Omental fat pad (tissue), 4 donors: ENCODE measurements at places on chromosomes 1 and 21. TPM values are rescaled to one million over a fixed set of nuclear protein-coding genes. Genes with fewer than 3 reads are reported as not detected.

Gene SRGAP2C
- 41.0 TPM for total RNA-seq

Gene ARTN
- 0.72 TPM for total RNA-seq

Gene CNKSR1
- 6.0 TPM for total RNA-seq

Gene TNFRSF4
- total RNA-seq: 2.9 TPM

Gene BCAN
- total RNA-seq: not detected

Gene OR2L3
- not detected for total RNA-seq

Gene TTLL10
- not detected for total RNA-seq

Gene CYP4X1
- 18.5 TPM for total RNA-seq

Gene FAM72A
- 5.3 TPM for total RNA-seq

Gene LRRC39
- 1.0 TPM for total RNA-seq

Gene DCST1
- not detected for total RNA-seq

Gene PDZK1IP1
- 25.2 TPM for total RNA-seq

Gene KRTAP21-2
- not detected for total RNA-seq

Gene BPNT1
- total RNA-seq: 14.7 TPM

Gene TAF13
- 29.6 TPM for total RNA-seq

DNA sequence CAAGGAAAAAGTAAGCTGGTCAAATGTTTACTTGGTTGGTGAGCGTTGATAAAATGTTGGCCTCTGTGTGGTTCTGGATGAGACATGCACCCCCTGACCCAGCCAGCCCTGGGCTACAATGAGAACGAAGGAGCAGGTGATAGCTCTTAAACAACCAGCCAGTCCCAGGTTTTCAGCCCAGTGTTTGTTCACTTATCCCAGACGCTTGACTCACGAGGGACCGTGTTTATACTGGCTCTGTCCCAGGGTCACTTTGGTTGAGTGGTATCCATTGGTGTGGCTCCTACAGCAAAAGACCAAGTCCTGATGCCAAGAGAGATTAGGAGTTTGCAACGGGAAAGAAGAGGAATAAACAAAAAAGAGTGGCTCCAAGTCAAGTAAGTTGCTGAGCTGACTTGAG is 86.9 kb downstream of the KCNJ15 start:
- no peak for DNase-seq

DNA sequence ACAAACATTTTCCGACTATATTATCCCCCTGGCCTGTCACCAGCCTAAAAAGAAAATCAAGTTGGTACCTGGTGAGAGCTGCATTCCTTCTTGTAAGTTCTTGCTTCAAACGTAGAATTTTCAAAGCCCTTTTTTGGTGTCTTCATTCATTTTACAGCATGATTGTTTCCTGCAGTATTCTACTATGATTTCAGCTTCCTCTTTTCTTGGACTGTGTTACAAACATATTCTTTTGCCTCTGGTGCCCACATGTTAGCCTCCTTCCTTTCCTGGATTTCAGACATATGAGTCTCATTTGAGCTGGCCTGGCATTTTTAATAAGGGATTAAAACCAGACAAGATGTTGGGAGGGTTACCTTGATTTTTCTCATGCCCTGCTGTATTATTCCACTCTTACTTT is 142.5 kb downstream of the PIGK start:
- DNase-seq: no peak

- DNase-seq: no peak
These were observed 19.5 kb downstream of the SZRD1 start for GRCh38 chr1:16386454-16387113.

DNA sequence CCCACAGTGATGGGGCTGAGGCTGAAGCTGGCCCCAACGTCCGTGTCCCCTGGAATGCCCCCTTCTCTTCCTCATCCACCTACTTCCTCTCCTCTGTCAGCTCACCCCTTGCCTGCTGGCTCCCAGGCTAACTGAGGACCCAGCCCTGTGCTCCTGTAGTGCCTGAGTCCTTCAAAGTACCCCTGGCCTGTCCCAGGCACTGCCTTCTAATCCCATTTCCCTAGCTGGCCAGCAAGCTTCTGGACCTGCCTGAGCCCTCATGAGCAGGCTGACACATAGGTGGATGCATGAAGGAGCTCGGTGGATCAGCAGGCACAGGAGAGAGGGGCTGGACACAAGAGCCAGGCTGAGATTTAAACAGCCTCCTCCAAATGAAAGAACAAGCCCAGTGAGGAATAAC is 650.8 kb downstream of the NPHP4 start:
- no peak for DNase-seq

- DNase-seq: no peak
These were observed 59.9 kb downstream of the SLC22A15 start for GRCh38 chr1:116036255-116036654.

DNA sequence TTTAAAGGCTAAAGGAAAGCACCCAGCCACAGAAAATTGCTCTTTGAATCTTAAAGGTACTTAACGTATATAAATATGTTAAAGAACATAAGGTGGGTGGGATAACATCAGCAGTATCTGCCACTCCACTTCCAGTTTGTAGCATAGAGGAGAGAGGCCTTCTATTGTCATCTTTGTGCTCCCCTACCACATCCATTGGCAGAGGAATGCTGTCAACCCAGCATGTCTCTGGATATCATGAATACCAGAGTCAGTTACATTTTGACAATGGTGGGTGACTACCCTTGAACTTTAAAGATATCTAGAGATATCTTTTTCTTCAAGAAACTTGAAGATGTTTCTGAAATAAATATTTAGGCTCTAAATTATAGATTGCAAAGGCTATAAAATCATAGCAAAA is 283.2 kb upstream of the LRRC7 start:
- DNase-seq: no peak

DNA sequence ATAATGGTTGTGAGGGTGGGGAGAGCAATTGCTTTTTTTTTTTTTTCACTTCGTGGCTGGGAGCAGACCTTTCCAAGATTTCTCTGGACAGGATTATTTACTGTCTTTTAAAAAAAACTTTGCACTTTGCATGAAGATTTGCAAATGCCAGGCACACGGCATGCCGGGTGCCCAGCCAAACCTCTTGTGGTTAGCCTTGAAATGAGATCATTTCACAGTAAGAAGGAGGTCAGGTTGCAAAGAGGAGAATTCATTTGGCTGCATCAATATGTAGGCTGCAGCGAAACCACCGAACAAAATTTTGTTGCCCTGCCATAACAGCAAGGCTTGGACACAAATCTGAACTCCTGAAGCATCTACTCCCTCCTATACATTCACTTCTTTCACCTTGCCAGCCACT is 36.5 kb upstream of the KCND3 start:
- no peak for DNase-seq

- no peak for DNase-seq
These were observed 20.4 kb downstream of the C21orf91 start for GRCh38 chr21:17798796-17799195.

DNA sequence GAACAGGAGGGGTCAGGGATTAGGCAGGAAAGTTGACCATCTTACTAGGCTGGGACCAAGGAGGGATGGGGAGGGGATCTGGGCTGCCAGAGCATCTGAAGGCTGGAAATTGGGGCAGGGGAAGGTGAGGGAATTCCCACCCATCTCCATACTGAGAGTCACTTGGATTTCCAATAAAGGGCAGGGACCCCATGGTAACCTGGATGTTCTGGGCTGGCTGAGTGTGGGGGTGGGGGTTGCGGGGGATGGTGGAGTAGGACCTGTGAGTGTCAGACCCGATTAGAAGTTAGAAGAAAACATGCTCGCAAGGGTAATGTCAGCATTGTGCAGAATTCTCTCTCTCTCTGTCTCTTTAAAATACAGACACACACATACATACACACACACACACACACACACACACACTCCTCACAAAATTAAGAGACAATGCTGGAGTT is 40.0 kb upstream of the EPS15 start:
- no peak for DNase-seq

DNA sequence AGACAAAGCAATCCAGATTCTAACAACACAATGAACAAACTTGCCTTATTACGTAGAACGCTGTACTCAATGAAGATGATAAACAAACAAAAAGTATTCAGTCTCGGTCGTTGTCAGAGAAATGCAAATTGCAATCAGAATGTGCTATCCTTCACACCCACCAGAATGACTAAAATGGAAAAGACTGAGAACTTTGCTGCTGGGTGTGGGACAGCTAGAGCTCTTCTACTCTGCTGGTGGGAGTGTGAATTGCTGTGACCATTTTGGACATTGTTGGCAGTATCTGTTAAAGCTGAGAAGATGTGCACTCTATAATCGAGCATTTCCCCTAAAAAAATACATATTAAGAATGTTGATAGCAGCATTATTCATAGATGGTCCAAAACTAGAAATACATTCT is 111.4 kb downstream of the PEX14 start:
- no peak for DNase-seq

- DNase-seq: no peak
These were observed 36.7 kb upstream of the MTF2 start for GRCh38 chr1:93042187-93043056.

GRCh38 chr1:8078176-8078671 is 52.1 kb upstream of the ERRFI1 start:
- no peak for DNase-seq

- no peak for DNase-seq
These were observed 25.9 kb upstream of the GNPAT start for GRCh38 chr1:231214918-231215680.

GRCh38 chr1:1125945-1126344 is 10.1 kb upstream of the C1orf159 start:
- no peak for DNase-seq

DNA sequence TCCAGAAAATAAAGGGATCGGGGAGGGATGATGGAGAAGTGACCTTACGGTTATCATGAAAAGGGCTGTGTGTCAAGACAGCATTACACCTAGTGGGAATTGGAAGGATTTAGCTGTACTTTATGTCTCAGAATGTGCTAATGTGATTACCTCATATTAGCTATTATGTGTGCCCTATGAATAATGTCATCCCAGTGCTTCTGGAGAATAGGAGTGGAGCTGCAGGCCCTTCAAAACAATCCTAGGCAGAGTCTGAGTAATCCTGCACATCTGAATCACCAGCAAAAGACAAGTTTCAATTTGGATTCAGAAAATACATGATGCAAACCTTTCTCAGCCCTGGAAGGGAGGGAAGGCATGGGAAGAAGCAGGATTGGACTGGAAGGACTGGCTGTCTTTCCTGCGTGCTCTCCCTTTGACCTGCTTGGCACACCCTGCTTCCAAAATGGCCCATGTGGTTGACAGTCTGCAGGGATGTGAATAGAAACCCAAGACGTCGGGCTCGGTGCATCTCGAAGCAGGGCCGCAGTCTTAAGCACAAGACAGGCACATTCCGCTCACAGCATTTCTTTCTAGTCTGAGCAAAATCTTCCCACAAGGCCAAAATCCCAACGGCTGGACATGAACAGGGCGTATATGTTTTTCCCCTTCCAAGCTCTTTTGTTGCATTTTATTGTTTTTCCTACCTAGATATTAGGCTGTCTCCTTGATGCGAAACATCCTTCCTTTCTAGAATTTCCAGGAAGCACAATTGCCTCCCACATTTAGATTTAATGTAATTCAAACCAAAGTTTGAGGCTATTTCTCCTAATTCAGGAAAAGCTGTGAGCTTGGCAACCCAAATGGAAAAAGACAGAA is 54.3 kb upstream of the TARBP1 start:
- no peak for DNase-seq

DNA sequence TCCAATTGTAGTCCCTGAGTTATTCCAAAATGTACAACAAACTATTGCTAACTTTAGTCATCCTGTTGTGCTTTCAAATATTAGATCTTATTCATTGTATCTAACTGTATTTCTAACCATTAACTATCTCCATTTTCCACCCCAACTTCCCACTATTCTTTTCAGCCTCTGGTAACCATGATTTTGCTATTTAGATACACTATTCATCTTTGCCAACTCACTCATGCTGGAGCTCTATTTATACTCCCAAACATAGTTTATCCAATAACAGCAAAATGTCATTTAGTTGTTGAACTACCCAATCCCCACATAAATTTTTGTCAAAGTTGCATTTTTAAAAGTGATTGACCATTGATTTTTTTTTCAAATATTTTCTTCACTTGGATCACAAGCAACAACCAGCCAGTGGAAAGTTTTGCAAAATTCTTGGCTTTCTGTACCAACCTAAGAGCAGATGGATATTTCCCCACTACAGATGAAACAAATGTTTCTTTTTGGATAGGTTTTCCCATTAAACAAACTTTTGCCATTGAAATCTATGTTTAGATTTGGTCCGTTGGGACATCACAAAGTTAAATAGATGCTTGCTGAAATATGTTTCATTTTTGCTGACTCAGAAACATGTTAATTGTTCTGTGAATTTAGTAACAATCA is 866.0 kb downstream of the LTN1 start:
- no peak for DNase-seq

DNA sequence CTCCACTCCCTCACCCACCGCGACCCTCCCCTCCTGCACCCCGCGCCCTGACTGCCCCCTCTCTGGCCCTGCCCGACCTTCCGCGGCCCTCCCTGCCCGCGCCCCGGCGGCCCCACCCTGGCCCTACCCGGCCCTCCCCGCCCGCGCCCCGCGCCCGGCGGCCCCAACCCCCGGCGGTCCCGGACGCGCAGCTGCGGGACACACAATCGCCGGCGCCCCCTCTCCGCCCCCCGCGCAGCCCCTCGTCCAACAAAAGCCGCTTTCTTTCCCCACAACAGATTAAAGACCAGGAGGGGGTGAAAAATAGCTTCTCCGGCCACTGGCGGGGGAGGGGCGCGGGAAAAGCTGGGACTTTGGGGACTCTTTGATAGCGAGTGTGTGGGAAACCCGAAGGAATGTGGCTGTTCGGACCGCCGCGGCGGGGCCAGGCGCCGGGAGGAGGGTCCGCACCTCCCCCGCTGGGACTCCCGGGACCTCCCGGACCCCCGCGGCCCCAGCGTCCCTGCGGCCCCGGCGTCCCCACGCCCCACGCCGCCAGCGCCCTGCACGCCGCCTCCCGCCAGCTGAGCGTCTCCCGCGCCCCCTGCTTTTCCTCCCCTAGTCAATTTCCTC is 8.8 kb upstream of the ID3 start:
- DNase-seq: no peak

DNA sequence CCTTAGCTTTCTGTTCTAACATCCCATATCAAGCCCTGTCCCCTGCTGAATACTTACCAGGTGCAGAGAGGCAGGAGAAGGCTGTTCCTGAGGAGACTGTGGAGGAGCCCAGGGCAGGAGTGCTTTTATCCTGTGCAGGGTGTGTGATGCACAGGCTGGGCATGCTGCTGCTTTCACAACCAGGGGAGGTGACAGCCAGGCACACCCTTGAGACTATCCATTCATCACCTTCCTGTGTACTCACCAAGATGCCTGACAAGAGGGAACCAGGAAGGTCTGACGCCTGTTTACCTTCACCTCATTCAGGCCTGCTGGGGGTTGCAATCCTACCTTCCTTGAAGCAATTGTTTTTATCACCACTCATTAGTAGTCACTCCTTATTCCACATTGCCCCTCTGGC is at the start of gene LCE3E:
Gene LCE3E, minus strand, starts transcription at position 100 of the 400 bp plus-strand sequence. CDS start 572 bp downstream, outside the sequence.
- no peak for DNase-seq

- no peak for DNase-seq
These were observed 12.3 kb downstream of the WNT3A start for GRCh38 chr1:228018961-228019721.

- DNase-seq: no peak
These were observed 53.2 kb downstream of the KIF1B start for GRCh38 chr1:10263450-10264082.
